Stimulated activated CD4-positive, alpha-beta T cell treated with anti-CD3 and anti-CD28 coated beads, Interleukin-1b, Interleukin-23, amount 100 ng/mL, for 24 hours (primary cell): ENCODE measurements at places on chromosomes 6 and 20.

GRCh38 chr6:129192458-129192989 is 309.6 kb downstream of the LAMA2 start:
- DNase-seq: no peak

GRCh38 chr6:111087106-111087835 is at the start of gene SLC16A10:
TSS of gene SLC16A10 (plus strand) at chr6:111087503. CDS start at chr6:111087753, 250 bp downstream.
- DNase-seq: peak; percentile 77

DNA sequence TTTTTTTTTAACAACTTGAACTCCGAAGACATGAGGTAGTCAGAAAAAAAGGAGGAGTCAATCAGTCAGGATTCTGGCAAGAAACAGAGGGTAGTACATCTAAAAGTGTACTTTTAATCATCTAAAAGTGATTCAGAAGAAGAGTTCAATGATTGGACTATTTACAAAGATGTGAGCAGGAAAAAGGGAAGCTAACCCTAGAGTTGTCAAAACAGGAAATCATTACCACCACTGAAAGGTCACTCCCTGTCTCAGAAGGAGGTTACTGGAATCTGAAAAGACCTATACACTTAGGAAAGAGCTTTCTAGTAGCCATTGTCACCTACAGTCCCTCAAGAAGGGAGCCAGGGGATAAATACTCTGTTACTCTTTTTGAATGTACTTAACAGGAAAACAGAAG is 16.7 kb upstream of the LMBRD1 start:
- no peak for DNase-seq

DNA sequence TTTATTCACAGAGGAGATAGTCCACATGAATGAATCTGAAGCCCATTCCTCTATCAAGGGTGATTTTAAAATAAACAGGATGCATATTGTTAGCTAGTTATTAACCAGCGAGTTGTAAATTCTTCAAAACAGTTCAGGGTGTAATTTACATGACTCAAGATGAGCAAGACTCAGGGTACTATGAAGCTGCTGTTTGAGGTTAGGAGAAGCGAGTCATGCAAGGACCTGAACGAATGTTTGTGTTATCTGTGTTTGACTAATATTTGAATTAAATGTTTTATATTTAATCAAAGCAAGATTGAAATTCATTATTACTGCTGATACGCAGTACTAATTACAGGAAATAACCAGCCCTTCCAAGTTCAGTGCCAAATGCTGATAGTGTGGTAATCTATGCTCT is 191.1 kb downstream of the SAMD5 start:
- no peak for DNase-seq

GRCh38 chr6:54990001-54990400 is 143.4 kb downstream of the FAM83B start:
- no peak for DNase-seq

DNA sequence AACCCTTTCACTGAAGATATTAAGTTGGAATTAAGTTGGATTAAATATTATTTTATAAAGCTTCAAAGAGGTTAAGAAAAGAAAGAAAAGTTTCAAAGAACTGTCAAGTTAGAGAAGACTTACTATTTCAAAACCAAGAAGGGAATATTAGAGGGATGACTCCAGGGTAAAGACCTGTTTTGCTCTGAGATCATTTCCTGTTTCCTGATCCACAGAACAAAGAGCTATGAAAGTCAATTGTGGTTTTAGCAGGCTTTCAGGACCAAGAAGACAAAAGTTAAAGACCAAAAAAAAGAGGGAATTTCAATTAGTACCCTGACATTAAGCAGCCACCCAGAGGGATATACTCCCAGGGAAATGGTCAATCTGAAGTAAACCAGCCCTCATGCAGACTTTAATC is 19.4 kb downstream of the ESF1 start:
- DNase-seq: no peak

GRCh38 chr6:108581932-108582475 is 21.3 kb downstream of the FOXO3 start:
- DNase-seq: no peak

DNA sequence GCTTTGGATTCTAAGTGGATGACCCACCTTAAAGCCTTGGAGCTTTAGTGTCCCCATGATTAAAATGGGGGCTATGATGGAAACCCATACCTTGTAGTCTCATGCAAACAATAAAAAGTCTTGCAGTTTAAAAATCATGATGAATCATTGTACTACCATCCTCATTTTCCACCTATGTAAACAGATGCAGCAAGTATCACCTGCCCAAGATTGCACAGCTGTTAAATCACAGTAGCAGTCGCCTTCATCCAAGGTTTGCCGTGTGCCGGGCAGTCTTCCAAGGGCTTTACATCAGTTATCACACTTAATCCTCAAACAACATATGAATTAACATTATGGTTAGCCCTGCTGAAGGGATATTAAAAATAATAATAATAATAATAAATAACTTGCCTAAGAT is 210.3 kb downstream of the FOXA2 start:
- DNase-seq: no peak

DNA sequence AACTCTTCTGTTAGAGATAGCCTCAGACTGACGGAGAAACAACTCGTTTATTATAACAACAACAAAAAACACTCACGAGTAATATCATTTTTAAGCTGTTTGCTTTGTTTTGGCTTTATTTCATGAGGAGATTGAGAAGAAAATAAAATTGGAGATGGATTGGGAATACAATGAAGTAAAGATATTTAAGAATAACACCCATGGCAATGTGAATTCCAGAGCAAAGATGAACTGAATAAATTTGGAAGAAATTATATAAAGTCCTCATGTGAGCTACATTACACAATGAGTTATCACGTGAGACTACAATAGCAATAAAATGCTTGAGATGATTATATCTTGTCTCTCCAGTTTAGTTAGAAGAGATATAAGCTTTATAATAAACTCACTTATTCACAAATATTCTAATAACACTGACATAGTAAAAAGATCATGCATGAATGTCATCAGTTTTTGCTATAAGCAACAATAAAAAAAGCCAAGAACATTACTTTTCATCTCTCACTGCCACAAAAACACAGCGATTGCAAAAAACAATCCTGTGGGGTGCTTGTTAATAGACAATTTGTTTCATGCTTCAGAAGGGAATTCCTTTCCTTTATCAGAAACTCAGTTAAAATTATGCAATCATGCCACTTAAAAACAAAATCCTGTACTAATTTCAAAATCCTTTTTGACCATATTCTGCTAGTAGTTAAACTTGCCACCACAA is 696.7 kb upstream of the MARCKS start:
- no peak for DNase-seq

DNA sequence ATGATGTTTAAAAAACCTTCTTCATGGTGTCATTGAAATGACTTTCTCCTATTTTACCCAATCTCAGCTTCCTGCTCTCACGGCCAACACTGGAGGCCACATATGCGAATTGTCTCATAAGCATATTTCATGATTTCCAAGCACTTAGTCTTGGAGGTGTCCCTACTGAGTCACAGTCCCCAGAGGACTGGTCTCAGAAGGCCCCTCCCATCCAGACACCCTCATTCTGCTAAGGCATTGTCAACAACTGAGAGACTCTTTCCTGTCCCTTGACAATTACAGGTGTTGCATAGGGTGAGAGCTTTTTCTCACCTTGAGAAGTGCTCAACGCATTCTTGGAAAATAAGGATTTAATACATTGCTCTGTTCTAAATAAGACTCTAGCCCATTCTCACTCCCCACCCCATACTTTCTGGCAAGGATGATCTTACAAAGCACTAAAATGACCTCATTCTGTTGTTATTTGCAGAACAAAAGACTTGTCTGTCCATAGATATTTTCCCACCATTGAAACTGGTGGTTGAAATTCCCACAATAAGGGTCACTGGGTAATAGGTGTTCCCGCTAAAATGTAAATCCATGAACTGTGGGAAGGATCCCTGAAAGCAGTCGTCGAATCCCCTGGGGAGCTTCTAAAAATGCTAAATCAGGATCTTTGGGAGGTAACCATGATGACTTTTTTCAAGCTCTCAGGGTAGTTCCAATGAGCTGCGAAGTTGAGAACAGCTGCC is 32.3 kb upstream of the SLC22A23 start:
- no peak for DNase-seq

DNA sequence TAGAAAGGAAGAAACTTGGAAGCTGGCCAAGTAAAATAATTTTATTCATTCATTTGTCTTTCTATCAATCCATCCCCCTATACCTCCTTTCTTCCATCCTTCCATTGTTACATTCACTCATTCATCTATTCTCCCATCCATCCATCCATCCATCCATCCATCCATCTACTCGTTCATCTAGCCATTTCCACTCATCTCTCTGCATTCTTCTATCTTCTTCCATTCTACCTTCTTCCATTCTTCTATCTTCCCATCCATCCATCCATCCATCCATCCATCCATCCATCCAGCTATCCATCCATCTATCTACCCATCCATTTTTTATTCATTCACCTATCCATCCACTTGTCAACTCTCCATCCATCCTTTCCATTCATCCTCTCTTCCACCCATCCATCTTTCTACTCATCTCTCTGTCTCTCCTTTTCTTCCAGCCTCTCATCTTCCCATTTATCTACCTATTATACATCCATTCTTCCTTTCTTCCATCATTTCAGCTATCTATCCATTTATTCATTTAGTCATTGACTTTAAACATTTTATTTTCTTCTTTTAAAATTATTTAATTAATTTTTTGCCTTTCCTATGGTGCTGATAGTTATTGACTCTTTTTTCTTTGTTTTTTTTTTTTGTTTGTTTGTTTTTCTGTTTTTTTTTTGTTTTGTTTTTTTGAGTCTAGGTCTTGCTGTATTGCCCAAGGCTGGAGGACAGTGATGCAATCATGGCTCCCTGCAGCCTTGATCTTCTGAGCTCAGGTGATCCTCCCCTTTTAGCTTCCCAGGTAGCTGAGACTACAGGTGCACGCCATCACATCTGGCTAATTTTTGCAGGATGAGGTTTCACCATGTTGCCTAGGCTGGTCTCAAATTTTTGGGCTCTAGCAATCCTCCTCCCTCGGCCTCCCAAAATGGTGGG is 53.1 kb upstream of the ZNFX1 start:
- DNase-seq: no peak

- no peak for DNase-seq
These were observed 73.6 kb downstream of the RSPH3 start for GRCh38 chr6:158926414-158926813.

GRCh38 chr20:57612916-57613315 is 7.3 kb downstream of the ZBP1 start:
- DNase-seq: no peak

GRCh38 chr6:29552512-29553051 is 7.0 kb downstream of the UBD start:
- no peak for DNase-seq

- no peak for DNase-seq
These were observed 83.7 kb upstream of the ZNF322 start for GRCh38 chr6:26743157-26743821.

DNA sequence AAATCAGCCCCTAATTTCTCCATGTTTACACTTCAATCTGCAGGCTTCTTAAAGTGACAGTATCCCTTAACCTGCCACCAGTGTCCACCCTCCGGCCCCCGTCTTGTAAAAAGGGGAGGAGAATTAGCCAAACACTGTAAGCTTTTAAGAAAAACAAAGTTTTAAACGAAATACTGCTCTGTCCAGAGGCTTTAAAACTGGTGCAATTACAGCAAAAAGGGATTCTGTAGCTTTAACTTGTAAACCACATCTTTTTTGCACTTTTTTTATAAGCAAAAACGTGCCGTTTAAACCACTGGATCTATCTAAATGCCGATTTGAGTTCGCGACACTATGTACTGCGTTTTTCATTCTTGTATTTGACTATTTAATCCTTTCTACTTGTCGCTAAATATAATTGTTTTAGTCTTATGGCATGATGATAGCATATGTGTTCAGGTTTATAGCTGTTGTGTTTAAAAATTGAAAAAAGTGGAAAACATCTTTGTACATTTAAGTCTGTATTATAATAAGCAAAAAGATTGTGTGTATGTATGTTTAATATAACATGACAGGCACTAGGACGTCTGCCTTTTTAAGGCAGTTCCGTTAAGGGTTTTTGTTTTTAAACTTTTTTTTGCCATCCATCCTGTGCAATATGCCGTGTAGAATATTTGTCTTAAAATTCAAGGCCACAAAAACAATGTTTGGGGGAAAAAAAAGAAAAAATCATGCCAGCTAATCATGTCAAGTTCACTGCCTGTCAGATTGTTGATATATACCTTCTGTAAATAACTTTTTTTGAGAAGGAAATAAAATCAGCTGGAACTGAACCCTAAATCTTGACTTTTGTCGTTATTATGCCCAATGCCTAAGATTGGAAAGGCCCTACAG is 4.5 kb downstream of the SOX4 start:
- DNase-seq: no peak

- no peak for DNase-seq
These were observed 504 bp downstream of the VPS16 start for GRCh38 chr20:2840967-2841531.

DNA sequence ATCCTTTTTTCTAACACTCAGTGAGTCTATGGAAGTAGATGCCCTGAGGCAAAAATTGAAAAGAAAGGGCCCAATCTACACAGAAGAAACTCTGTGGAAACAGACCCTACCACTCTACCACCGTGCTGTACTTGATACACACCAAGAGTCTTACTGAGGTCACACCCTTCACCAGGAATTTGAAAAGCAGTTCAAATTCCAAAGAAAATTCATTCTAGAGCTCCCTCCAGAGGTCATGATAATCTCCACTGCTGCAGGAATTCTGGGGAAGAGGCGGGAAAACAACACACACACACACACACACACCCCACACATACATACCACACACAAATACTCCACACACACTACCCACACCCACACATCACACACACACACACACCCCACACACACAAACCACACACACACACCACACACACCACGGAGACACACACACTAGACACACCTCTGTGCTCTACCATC is 336.8 kb downstream of the HDGFL1 start:
- no peak for DNase-seq

- DNase-seq: no peak
These were observed 29.0 kb upstream of the AFDN start for GRCh38 chr6:167797476-167798265.

- peak; percentile 57 for DNase-seq
These were observed at the start of gene SNX14 for GRCh38 chr6:85593438-85594196. TSS of gene SNX14 (minus strand) at chr6:85593858. CDS start at chr6:85593718, 140 bp downstream.

GRCh38 chr6:14999106-14999505 is 246.8 kb upstream of the JARID2 start:
- DNase-seq: no peak

GRCh38 chr6:3388786-3389185 is 68.1 kb downstream of the SLC22A23 start:
- DNase-seq: no peak
